HCT116 (cell line): ENCODE measurements at places on chromosomes 6 and 20. TPM values are rescaled to one million over a fixed set of nuclear protein-coding genes. Genes with fewer than 3 reads are reported as not detected.

Gene EYS
- not detected for total RNA-seq

Gene KHDC1
- total RNA-seq, result 9.1 TPM

Gene HCK
- total RNA-seq, result 0.17 TPM

Gene TRIM10
- 0.98 TPM for total RNA-seq

Gene BEND6
- 4.0 TPM for total RNA-seq

Gene WFDC5
- total RNA-seq, result not detected

DNA sequence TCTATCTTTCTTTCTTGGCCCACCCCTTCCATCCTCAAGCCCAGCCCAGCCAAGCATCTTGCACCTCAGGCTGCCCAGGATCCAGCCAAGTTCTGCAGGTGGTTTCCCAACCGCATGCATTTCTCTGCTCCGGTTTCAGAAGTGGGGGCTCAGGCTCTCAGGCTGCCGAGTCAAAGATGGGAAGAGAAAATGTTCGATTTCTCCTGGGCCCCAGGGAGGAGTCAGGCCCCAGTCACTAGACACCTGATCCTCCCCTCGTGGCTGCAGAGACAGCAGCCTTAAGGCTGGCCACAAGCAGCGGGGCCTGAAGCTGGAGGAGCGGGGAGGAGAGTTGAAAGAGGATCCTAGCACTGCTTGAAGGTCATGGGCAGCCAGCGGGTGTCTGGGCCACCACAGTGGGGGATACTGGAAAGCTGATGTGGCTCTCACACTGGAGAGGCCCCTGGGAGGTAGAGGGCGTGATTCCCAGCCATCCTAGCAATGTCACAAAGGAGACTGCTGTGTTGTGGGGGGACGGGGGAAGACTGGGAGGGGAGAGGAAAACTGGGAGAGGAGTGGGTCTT lies 42.2 kb upstream of the ZFAND3 start:
- no peaks in the 10 kb centered on the region for H3K27me3 ChIP-seq
- no peak overlapping the region for H3K4me3 ChIP-seq
- H3K4me1 ChIP-seq, result no peaks in the 10 kb centered on the region

DNA sequence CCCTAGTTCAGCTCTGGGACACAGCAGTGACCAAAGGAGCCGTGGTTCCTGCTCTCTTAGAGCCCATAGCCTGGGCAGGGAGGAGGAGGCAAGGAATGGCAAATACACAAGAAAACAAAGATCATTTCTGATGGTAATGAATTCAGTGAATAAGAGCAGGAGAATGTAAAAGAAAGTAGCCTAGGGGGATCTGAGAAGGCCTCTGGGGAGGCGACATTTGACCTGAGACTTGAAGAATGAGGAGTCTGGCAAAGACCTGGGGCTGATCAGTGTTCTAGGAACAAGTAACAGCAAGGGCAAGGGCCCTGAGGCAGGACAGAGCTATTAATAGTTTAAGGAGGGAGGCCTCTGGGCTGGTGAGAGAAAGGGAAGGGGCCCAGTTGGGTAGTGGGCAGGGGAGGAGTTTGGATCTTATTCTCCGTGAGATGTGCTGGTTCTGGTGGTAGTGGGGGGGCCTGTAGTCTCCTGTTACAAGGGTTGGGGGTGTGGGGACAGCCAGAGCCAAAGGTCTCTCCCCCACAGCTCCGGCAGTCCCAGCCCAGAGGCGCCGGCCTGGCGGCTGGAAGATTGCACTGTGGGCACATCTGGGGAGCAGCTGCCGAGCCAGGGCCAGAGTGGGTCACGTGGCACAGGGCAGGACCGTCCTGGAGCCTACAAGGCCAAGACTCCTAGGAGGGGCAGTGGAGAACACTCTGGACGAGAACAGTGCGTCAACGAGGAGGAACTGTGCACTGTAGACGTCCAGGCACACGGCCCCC lies 9.3 kb upstream of the ID1 start:
- peak overlapping the region; percentile 51 for H3K4me3 ChIP-seq
- no peaks in the 10 kb centered on the region for H3K27me3 ChIP-seq
- H3K4me1 ChIP-seq, result peaks cover 61% of the 10 kb centered on the region
- DNase-seq, result peak; percentile 57

GRCh38 chr6:125957845-125958244 lies 1.3 kb downstream of the HINT3 start:
- no peaks in the 10 kb centered on the region for H3K27me3 ChIP-seq
- H3K36me3 ChIP-seq, result no peaks in the 10 kb centered on the region
- H3K4me1 ChIP-seq, result peaks cover 10% of the 10 kb centered on the region; the same call in 1 of the 2 replicates
- DNase-seq, result no peak
- no peak overlapping the region for H3K27ac ChIP-seq
- peak overlapping the region; percentile 69 for H3K4me3 ChIP-seq

DNA sequence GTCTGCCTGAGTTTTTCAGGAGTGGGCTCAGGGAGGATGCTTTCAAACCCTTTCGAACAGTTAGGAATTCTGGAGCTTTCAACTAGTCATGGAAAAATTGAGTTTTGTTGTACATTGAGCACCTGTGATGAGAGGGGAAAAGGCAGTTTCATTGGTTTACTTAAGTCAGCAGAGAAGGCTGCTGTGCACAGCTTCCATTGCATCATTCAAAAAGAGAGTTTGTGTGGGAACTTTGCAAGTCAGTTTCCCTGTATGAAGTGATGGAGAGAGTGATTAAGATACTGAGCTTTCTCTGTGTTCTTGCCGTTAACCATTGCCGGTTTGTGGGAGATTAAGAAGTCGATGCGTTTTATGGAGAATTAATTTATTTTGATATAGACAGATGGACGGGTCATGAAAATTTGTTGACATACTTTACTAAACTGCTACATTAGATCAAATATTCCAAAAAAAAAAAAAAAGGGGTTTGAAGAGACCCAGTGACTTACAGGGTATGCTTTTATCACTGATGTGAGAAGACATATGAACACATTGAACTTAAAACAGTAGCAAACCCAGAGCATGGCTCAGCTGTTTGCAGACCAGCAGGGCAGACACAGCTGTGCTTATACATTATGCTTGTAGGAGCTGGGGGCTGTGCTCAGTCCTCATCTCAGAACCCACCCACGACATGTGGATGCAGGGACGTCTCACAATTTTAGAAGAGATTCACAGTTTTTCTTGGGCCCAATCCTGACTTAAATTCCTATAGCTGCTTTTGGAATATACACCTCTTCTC lies 234.1 kb downstream of the SOX4 start:
- no peak for DNase-seq
- H3K27ac ChIP-seq, result no peak overlapping the region
- H3K4me3 ChIP-seq, result no peak overlapping the region
- H3K36me3 ChIP-seq, result no peaks in the 10 kb centered on the region
- H3K4me1 ChIP-seq, result no peaks in the 10 kb centered on the region

DNA sequence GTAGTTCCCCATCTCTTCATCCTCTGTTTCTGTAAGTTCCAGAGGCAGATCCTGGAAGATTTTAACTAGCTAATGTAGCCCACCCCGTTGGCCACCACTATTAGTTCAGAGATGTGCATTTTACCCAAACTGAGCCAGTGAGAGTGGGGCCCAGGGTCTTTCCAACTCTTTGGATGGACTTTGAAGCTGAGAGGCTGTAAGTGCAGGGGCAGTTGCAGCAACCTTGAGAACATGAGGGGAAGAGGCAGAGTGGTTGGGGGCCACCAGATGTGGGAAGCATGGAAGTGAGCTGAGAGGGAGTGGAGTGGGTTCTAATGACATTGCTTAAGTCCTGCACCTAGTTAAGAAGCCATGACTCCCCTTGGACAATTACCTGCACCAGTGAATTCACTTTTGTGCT lies 72.2 kb downstream of the CDH26 start:
- H3K27ac ChIP-seq, result no peak overlapping the region
- no peaks in the 10 kb centered on the region for H3K4me1 ChIP-seq
- H3K4me3 ChIP-seq, result no peak overlapping the region
- no peak for DNase-seq

GRCh38 chr20:21615617-21616080 lies 89.8 kb upstream of the PAX1 start:
- peaks cover 4% of the 10 kb centered on the region; the same call in 1 of the 2 replicates for H3K27me3 ChIP-seq
- H3K27ac ChIP-seq, result no peak overlapping the region
- no peak overlapping the region for H3K4me3 ChIP-seq
- H3K4me1 ChIP-seq, result no peaks in the 10 kb centered on the region
- no peaks in the 10 kb centered on the region for H3K36me3 ChIP-seq
- peak; percentile 26 for DNase-seq

GRCh38 chr6:36781669-36782068 lies 57.6 kb downstream of the CPNE5 start:
- peaks cover 6% of the 10 kb centered on the region; the same call in 1 of the 2 replicates for H3K27me3 ChIP-seq
- no peaks in the 10 kb centered on the region for H3K36me3 ChIP-seq
- H3K27ac ChIP-seq, result no peak overlapping the region
- DNase-seq, result no peak

GRCh38 chr6:140175486-140175885 lies 801.0 kb upstream of the CITED2 start:
- no peak for DNase-seq
- no peak overlapping the region for H3K4me3 ChIP-seq
- no peak overlapping the region for H3K27ac ChIP-seq
- H3K36me3 ChIP-seq, result no peaks in the 10 kb centered on the region
- no peaks in the 10 kb centered on the region for H3K4me1 ChIP-seq

GRCh38 chr6:82143041-82143481 lies 104.5 kb downstream of the IBTK start:
- peaks cover 29% of the 10 kb centered on the region for H3K4me1 ChIP-seq
- no peak overlapping the region for H3K27ac ChIP-seq
- no peaks in the 10 kb centered on the region for H3K27me3 ChIP-seq
- H3K36me3 ChIP-seq, result no peaks in the 10 kb centered on the region

DNA sequence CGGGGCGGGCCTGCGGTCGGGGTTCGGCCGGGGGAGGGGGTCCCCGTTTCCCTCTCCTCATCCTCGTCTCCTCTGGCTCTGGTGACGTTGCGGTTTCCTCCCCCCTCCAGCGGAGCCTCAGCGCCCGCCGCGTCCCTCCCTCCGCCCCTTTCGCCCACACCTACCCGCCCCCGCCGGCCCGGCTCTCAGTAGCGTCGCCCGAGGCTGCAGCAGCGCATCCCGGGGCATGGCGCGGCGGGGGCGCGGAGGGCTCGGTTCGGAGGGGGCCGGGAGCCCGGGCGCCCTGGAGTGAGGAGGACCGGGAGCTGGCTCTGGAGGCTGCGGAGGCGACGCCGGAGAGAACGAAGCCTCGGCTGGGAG lies at the start of gene DSE:
DSE (plus strand) TSS at position 188 of the 360 bp plus-strand sequence. CDS start 28,304 bp downstream, outside the sequence.
- H3K36me3 ChIP-seq, result no peaks in the 10 kb centered on the region

DNA sequence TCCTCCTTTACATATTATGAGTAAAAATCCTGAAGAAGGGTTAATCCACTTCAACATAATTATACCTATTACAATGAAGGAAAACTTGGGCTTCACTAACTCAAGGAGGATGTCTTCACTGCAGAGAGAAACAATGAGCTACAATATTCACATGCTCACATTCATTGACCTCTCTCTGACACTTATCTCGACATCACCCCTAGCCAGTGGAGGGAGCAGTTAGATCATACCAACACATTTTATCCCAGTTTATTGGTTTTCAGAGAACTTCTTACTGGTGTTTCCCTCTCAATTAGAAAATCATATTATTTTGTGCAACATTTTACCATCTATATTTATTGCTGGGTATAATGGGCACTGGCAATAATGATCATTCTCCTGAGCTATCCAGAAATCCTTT lies 646.5 kb downstream of the TENT5A start:
- H3K27me3 ChIP-seq, result no peaks in the 10 kb centered on the region
- H3K36me3 ChIP-seq, result no peaks in the 10 kb centered on the region
- H3K4me3 ChIP-seq, result no peak overlapping the region
